ENCODE measurements at places on chromosomes 13 and 19. TPM values are rescaled to one million over a fixed set of nuclear protein-coding genes. Genes with fewer than 3 reads are reported as not detected.

DNA sequence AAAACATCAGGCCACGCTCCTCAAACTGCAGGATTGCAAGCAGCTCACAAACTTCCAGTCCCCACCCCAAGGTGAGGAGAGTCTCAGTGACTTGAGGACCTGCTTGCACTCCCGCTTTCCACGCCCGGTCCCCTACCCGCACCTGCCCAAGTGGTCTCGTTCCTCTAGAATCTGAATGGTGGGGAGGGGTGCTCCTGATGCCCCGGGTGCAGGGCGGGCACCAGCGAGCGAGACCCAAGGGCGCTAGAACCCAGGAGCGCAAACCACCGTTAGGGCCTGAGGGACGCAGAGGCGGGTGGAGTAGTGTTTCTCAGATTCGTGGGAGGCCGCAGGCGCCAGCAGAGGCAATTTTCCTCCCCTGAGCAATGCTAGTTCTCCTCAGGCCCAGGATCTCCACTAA, 40.3 kb downstream of the SOX1 start:
- DNase-seq, result no peak

GRCh38 chr19:51621178-51621577, 9.0 kb downstream of the SIGLEC5 start:
- DNase-seq, result no peak

GRCh38 chr19:29432677-29433076, 93.1 kb upstream of the VSTM2B start:
- no peak for DNase-seq

DNA sequence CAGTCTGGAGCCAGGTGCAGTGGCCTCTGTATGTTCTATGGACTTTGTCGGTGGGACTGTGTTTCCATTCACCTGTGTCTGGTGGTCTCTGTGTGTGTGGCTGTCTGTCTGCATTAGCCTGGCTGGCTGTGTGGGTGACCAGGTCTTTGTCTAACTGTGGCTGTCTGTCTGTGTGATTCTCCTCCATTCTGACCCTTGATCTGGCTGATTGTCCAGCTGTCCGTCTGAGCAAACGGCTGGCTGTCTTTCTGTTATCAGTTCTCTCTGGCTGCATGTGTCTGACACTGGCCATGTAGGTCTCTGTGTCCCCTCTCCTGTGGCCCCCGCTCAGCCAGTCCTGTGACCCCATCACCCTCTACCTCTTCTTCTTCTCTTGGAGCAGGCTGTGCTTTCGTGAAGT, 53.2 kb downstream of the CELF5 start:
- no peak for DNase-seq

DNA sequence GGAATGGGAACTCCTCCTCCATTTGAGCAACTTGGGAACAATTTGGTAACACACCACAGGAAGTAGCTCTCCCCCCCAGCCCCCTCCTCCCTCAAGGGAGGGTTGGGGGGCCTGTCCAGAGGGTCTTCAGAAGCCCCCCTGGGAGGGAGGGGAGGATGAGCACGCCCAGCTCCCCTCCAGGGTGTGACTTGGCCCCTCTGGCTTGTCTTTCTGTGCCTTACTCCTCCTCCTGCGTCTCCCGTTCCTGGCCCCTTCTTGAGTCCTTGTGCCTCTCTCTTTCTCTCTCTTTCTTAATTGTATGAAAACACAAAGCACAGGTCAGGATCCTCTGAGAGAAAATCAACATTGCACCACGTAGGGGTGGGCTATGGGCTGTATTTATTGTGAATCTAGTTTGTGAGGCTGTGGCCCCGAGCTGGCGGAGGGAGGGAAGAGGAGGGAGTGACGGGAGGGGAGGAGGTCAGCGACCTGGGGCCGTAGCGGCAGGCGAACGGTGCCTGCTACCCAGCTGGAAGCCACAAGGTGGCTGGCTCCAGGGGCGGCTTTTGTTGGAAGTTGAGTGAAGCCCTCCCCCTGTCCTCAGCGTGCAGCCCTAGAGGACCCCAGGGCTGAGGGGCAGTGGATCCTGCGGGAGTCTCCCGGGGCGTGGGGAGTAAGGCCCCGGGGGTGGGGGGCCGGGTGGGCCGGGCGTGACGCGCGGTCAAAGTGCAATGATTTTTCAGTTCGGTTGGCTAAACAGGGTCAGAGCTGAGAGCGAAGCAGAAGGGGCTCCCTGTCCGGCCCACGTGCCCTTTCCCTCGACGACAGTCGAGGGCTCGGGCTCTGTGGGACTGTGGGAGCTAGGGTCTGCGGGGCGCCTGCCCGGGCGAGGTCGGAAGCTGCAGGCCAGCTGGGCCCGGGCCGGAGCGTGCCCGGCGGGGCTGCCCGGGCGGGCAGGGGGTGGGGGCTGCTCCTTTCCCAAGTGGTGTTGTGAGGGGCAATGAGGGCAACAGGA, 6.4 kb downstream of the LYL1 start:
- DNase-seq, result no peak

- no peak for DNase-seq
Observed at GRCh38 chr13:95564733-95565291, 12.3 kb downstream of the CLDN10 start.

- no peak for DNase-seq
Observed at GRCh38 chr19:28520998-28521568, 691.9 kb downstream of the UQCRFS1 start.

DNA sequence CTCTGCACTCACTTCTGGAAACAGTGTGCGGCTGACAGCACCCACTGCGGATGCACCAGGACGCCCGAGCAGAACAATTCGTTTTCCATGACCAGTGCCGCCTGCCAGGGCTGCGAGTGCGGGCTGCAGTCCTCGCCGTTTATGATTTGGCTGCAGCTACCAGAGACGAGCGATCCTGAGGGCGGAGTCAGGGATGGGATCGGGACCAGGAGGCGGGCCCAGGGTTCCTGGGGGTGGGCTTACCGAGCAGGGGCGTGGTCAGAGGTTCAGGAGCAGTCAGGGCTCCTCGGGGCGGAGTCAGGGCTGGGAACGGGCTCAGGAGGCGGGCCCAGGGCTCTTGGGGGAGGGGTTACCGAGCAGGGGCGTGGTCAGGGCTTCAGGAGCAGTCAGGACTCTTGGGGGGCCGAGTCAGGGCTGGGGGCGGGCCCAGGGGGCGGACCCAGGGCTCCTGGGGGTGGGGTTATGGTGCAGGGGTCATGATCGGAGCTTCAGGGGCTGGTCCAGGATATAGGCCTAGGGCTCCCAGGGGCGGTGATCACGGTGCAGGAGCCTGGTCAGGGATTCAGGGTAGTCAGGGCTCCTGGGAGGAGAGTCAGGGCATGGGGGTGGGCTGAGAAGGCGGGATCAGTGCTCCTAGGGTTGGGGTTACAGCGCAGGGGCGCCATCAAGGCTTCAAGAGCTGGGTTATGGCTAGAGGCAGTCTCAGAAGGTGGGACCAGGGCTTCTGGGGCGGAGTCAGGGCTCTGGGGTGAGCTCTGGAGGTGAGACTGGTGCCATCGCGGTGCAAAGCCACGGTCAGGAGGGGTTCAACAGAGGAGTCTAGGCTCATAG, 1.7 kb downstream of the KLK4 start:
- DNase-seq, result no peak

Gene CYP4F12
- total RNA-seq, result not detected

Gene TEX101
- not detected for total RNA-seq

Gene OR10H1
- total RNA-seq, result 0.20 TPM

Gene LILRB3
- total RNA-seq, result 0.43 TPM

Gene KIR2DL3
- total RNA-seq, result 14.6 TPM

Gene F10
- total RNA-seq, result not detected

Gene ZNF577
- 9.8 TPM for total RNA-seq

All from natural killer cell treated with Interleukin-12 subunit alpha and Interleukin-12 subunit beta and Interleukin-15 and Interleukin-18, amount 100 ng/mL, for 72 hours (primary cell).